ENCODE measurements at places on chromosomes 16 and 17. TPM values are rescaled to one million over a fixed set of nuclear protein-coding genes. Genes with fewer than 3 reads are reported as not detected.

DNA sequence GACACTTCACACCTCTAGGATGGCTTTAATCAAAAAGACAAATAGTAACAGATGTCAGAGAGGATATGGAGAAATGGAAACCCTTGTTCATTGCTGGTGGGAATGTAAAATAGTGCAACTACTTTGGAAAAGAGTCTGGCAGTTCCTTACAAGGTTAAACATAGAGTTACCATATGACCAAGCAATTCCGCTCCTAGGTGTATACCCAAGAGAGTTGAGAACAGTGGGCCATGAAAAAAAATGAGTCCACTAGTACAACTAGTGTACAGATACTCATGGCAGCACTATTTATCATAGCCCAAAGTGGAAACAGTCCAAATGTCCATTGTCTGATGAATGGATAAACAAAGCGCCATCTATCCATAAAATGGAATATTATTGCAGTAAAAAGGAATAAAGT is 39.1 kb downstream of the OR1D5 start:
- no peak for DNase-seq

DNA sequence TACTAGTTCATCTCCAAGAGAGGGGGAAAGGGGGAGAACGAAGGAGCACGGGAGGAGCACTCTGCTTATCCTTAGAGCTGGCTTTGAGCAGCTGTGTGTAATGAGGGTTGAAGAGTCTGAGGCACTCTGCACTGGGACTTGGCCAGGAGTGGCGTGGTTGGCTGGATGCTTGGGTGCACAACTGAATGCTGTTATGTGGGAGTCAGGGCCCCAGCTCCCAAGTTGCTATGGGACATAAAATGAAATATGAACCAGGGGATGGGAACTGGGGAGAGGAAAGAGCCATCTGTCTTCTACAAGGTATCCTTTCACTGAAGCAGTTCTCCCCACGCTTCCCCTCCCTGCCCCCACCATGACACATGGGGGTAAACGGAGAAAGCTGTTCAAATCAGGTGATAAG is 105.9 kb upstream of the ANKFN1 start:
- no peak for DNase-seq

GRCh38 chr16:72174726-72175125 is 2.8 kb upstream of the PMFBP1 start:
- no peak for DNase-seq

GRCh38 chr17:10156599-10156947 is 41.8 kb downstream of the GAS7 start:
- DNase-seq: no peak

- peak; percentile 68 for DNase-seq
Observed at GRCh38 chr16:14302399-14303181, 231.5 kb downstream of the MRTFB start.

GRCh38 chr16:72787514-72788268 is 260.2 kb downstream of the ZFHX3 start:
- no peak for DNase-seq

- DNase-seq: no peak
Observed at GRCh38 chr16:21959050-21959449, 5.9 kb downstream of the UQCRC2 start.

DNA sequence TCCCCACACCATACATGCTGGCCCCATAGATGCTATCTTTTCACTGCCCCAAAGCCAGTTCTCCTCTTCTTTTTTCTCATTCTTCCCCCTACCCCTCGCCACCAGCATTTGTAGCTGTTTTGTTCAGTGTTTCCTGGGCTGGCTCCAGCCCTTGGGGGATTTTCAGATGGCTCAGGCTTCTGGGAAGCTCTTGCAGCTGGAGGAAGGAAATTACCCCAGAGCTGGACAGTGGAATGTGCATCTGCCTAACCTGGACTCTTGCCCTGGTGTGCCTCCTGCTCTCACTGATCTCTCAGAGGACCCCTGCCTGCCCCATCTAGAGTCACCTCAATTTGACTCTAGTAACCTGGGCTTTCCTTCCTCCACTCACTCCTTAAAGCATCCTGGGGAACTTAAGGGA is 82.8 kb downstream of the MYH13 start:
- no peak for DNase-seq

- DNase-seq: no peak
Observed at GRCh38 chr16:68786685-68787418, 49.8 kb downstream of the CDH1 start.

DNA sequence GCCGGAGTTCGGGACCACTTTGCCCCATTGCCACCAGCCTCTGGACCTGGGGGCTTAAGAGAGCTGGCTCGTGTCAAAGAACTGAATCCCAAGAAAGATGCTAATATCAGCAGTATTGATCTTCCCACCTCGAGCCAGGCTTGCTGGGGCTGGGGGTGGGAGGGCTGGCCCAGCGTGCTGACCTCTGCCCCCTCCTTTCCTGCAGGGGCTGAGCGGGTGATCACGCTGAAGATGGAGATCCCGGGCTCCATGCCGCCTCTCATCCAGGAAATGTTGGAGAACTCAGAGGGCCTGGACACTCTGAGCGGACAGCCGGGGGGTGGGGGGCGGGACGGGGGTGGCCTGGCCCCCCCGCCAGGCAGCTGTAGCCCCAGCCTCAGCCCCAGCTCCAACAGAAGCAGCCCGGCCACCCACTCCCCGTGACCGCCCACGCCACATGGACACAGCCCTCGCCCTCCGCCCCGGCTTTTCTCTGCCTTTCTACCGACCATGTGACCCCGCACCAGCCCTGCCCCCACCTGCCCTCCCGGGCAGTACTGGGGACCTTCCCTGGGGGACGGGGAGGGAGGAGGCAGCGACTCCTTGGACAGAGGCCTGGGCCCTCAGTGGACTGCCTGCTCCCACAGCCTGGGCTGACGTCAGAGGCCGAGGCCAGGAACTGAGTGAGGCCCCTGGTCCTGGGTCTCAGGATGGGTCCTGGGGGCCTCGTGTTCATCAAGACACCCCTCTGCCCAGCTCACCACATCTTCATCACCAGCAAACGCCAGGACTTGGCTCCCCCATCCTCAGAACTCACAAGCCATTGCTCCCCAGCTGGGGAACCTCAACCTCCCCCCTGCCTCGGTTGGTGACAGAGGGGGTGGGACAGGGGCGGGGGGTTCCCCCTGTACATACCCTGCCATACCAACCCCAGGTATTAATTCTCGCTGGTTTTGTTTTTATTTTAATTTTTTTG is 8.5 kb downstream of the GJD3 start:
- no peak for DNase-seq

GRCh38 chr16:27721531-27722181 is 171.7 kb downstream of the KATNIP start:
- no peak for DNase-seq

- no peak for DNase-seq
Observed at GRCh38 chr16:66457888-66458287, 30.8 kb downstream of the BEAN1 start.

DNA sequence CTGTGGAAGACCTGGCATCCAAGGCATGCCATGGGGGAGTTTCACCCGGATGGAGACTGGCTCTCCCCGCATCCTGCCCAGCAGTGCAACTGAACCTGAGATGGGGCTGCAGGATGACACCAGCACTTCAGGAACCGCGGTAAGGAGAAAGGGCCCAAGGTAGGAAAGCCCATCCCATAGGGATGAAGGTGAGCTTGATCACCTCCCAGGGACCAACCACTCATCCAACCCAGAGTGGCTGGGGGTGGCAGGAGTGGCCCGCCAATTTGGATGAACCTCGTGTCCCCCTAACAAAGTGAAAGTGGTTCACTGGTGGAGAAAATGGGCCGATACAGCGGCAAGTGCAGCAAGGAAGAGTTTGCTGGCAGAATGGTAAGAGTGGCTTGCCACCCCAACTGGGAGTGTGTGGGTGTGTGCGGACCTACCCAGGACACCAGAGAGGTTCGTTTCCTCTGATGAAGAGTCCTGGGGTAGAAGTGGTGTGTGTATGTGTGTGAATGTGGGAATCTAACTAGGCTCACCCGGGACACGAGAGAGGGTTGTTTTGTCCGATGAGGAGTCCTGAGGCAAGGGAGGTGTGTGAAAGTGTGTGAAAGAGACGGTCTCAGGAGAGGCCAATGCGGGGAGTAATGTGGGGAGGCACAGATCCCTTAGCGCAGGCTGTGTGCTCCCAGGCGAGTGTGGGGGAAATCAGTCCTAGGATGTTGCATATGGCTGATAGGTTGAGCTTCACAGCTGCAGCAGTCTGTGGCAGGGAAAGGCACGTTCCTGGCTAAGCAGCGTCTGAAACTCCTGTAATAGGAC is 22.6 kb downstream of the ACSM1 start:
- no peak for DNase-seq

- DNase-seq: no peak
Observed at GRCh38 chr17:4503283-4504025, 4.8 kb downstream of the SPNS2 start.

- DNase-seq: peak; percentile 58
Observed at GRCh38 chr17:58337600-58338453, 9.2 kb upstream of the TSPOAP1 start.

DNA sequence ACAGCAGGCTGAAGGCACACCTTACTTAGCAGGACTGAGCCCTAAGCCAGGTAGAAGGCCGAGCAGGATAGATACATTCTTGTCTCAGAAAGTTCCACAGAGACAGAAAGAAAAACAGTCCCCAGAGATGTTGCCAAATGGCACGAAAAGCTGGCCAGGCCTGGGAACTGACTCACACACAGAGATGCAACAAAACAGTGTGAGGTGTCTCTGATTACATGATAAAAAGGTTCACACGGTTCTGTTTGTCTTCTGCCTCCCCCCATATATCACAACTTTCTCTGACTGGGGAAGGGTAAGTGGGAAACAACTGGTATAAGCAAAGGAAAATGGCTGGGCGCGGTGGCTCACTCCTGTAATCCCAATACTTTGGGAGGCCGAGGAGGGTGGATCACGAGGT is 1.7 kb downstream of the WBP2 start:
- DNase-seq: no peak

- DNase-seq: no peak
Observed at GRCh38 chr16:3223913-3224515, 10.9 kb downstream of the ZNF200 start.

CACNA1G gene
- not detected for total RNA-seq

GAST gene
- not detected for total RNA-seq

C16orf86 gene
- 2.2 TPM for total RNA-seq

PPP1R9B gene
- 56.6 TPM for total RNA-seq

CA5A gene
- total RNA-seq: not detected

CNGB1 gene
- not detected for total RNA-seq

C17orf107 gene
- 0.42 TPM for total RNA-seq

CYLD gene
- total RNA-seq: 6.2 TPM

FDXR gene
- total RNA-seq: 70.7 TPM
